Hair follicle dermal papilla cell (primary cell): ENCODE measurements at places on chromosomes 2 and 18. TPM values are rescaled to one million over a fixed set of nuclear protein-coding genes. Genes with fewer than 3 reads are reported as not detected.

LBX2 gene
- 1.9 and 2.1 TPM in 2 replicates for total RNA-seq

NTSR2 gene
- not detected in 2 replicates for total RNA-seq

ABCG8 gene
- total RNA-seq = not detected in 2 replicates

NT5DC4 gene
- not detected in 2 replicates for total RNA-seq
